NCI-H82 (cell line): ENCODE measurements at places on chromosomes 6 and 20.

- peak; percentile 51 for DNase-seq
Measured at GRCh38 chr20:38601216-38602184, at the start of gene ARHGAP40. Gene ARHGAP40, plus strand, starts transcription at chr20:38601809.

GRCh38 chr20:25372584-25373336 is 17.9 kb downstream of the ABHD12 start:
- DNase-seq: no peak

- no peak for DNase-seq
Measured at GRCh38 chr20:48632017-48632824, 195.6 kb downstream of the PREX1 start.

- DNase-seq: no peak
Measured at GRCh38 chr6:20129290-20130088, 82.8 kb downstream of the MBOAT1 start.

DNA sequence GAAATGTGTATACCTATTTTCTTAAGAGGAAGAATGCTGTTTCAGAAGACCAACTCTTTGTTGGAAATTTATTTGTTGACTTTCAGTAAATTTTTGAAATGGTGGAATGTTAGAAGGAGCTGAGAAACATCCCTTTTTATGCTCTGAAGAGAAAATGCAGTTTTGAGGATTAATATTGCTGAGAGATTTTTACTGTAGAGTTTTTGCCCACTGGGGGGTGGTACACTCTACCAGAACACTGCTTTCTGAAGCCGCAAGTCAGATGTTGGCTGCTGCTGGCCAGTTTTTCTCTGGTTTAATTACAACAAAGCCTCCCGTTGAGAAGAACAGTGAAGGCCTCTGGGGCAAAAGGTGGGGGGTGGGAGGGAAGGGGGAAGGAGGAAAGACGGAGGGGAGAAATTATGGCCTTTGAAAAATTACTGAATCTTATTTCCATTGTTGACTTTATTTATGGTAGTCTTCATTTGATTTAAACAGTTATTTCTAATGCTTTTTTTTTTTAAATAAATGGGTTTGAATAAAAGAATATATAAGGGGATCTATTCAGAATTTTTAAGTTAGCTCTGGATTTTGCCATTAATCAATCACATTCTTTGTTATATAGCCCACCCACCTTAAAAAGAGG is 3.0 kb downstream of the FLRT3 start:
- peak; percentile 83 for DNase-seq

DNA sequence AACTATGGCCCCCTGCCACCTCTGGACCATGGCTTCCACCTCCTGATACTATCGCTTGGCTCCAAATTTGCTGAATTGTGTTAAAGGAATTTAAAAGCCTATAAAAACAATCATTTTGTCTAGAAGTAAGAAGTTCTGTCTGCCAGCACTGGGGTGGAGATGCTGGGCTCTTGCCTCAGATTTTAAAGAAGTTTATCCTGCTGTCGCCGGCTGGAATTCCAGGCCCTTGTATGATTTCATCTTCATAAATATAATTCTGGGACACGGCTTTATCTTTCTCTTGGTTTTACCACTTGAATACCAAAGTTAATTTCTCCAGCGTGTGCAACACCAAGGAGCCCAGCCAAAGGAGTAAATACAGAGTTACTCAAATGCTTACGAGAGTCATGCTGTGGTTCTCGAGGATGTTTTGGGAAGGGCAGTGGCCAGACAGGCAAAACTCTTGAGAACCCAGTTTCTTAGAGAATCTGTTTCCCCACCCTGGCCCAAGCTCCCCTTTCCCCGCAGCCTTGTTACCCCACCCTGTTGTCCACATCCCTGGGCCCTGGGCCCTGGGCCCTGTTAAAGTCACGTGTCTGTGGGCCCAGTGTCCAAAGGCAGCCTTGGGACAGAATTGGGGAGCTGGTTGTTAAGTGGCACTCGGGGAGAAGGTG is 31.9 kb downstream of the C6orf89 start:
- no peak for DNase-seq

DNA sequence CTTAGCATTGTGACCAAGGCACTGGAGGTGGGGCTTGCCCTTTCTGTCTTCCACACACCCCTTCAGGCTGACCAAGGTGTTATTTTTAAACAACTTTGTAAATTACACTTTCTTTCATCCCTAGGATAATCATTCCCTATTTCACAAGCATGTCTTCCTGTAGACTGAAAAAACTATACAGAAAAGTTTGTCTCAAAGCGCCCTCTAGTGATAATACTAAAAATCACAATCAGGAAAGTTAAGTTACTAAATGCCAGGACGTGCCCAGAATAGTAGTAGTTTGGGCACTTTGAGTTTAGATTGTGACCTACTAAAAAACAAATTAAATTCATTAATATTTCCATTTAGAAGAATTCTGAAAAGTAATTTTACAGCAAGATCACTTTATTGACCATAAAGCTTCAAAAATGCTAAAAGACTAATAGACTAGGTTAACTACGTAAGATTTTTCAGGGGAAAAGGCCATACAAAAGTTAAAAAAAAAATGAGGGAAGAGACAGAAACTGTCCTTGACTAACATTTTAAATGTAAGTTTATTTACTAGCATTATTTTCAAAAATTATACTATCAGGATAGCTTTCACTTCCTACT is 123.3 kb upstream of the DUSP22 start:
- peak; percentile 74 for DNase-seq

GRCh38 chr20:43331906-43332305 is 125.8 kb upstream of the SRSF6 start:
- no peak for DNase-seq

DNA sequence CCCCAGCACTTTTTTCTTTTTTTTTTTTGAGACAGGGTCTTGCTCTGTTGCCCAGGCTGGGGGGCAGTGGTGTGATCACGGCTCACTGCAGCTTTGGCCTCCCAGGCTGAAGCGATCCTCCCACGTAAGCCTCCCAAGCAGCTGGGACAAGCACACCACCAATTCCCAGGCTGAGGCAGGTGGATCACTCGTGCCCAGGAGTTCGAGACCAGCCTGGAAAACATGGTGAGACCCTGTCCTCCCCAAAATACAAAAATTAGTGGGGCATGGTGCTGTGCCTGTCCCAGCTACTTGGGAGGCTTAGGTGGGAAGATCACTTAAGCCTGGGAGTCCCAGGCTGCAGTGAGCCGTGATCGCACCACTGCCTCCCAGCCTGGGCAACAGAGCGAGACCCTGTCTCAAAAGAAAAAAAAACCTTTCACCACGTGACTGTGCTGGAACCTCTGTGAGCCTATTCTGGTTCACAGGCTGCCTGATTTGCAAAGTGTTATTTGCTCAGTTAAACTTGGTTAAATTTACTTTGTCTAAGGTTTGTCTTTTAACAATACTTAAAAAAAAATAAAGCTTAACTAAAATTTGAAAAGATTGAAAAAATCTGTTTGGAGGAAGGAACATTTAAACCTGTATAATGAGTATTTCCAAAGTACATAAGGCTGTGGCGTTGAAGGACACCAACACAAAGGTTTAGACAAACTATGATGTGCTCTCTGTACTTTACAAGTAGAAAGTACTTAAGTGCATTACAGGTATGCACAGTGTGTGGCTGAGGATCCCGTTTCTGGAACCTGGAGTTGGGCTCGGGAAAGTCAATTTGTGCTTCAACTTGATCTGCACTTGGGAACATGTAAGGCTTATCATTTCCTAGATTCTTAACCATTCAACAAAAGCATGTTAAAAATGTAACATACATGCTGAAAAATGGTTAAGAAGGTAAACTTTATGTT is 55.0 kb downstream of the PPP1R3G start:
- DNase-seq: no peak

DNA sequence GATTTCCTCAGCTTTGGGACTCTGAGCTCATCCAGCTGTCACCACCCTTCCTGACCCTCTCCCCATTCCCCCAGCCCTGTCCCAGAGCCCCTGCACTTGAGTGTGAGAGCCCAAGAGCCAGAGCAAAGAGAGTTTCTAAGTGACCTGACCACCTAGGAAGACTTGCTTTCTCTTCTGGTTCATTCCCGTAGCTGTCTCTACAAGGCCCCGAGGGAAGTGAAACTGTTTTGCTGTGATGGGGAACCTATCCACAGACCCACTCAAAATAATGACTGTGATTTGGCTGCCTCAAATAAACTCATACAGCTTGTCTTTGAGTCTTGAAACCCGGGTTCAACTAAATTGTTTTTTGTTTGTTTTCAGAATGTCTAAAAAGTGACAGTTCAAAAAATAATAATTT is 74.6 kb upstream of the XRN2 start:
- DNase-seq: no peak

- no peak for DNase-seq
Measured at GRCh38 chr20:38728191-38728781, 4.0 kb downstream of the SLC32A1 start.

DNA sequence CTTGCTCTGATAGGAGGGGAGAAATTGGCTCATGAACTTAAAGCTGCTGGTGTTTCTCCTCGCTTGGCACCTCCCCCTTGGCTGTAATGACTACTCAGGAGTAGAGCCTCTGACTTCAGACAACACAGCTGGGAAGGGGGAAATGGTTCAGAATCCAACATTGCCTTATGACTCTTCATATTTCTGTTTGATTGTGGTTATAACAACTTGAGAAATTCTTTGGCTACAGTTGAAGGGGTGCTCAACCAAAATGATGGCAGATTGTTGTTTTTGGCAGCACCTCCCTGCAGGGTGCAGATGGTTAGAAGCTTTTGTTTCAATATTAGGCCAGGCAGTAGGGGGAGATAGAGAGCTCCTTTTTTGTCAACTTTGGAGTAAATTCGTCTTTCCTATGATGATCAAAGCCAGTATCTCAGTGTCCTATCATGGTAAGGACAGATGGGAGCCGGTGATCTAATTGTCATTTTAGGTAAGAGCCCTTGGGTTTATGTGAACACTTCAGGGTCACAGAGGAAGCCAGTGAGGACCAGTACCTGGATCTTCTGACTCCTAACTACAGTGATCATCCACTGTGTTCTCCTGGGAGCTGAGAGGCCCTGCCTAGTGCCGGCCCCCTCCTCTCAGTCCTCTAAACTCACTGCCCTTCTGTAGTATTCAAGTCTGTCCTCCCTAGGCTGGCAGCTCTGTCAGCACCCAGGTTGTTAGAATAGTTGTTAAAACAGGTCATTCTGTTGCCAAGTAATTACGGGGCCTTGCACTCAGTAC is 39.9 kb downstream of the RPRD1B start:
- DNase-seq: peak; percentile 83

DNA sequence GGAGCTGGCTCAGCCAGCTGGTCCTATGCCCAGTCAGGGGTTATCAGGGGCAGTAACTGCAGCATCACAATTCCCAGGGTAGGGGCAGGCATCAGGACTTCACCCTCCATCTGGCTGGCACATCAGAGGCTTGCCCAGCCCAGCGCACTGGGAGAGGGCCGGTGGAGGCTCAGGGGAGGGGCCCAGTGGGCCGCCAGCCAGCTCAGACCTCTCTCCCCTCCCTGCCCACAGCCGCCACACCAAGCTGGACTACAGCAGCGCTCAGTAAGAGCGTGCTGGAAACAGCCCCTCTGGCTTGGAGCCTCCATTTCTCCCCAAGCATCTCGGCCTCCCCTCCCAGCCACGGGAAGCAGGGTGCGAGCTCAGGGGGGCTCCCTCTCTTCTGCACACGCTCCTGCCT is 22.0 kb downstream of the ADA start:
- no peak for DNase-seq

GRCh38 chr6:143357561-143358255 is 92.8 kb downstream of the ADAT2 start:
- DNase-seq: no peak

- DNase-seq: no peak
Measured at GRCh38 chr6:169495601-169496000, 206.2 kb downstream of the WDR27 start.

DNA sequence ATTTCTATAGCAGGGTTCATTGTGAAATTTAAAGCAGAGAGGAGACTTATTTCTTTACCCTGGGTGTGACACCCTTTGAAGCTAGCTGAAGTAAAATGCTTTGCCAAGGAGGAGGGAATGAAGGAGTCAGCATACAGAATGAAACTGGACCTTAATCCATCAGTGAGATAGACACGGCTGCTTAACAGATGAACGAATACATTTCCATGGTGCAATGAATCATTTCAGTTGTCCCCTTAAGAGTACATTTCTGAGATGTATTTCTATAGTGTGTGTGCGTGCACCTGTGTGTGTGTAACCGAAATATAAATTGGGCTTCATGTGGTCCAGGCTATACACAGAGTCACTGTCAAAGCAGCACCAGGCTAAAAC is 73.8 kb upstream of the CD93 start:
- DNase-seq: no peak

- peak; percentile 71 for DNase-seq
Measured at GRCh38 chr20:48191200-48191599, 405.9 kb upstream of the SULF2 start.

- DNase-seq: no peak
Measured at GRCh38 chr6:148548749-148549140, 198.1 kb upstream of the UST start.
